Mesothelial cell of epicardium (in vitro differentiated cells): ENCODE measurements at places on chromosomes 13 and 19. TPM values are rescaled to one million over a fixed set of nuclear protein-coding genes. Genes with fewer than 3 reads are reported as not detected.

GRCh38 chr19:45578861-45579260 is 5.7 kb downstream of the OPA3 start:
- H3K4me3 ChIP-seq, result no peak overlapping the region
- no peak for DNase-seq
- peaks cover 23% of the 10 kb centered on the region for H3K4me1 ChIP-seq
- no peaks in the 10 kb centered on the region for H3K36me3 ChIP-seq
- H3K27me3 ChIP-seq, result no peaks in the 10 kb centered on the region

The COMMD6 gene
- total RNA-seq, result 134 to 143 TPM (median 141 TPM) in 3 replicates

The KIR2DL4 gene
- not detected in 3 replicates for total RNA-seq

- H3K4me3 ChIP-seq, result no peak overlapping the region
Observed at GRCh38 chr13:19050901-19051300, 130.7 kb downstream of the TUBA3C start.

GRCh38 chr13:72296246-72296645 is 429.2 kb upstream of the DACH1 start:
- DNase-seq, result no peak
- no peak overlapping the region for H3K27ac ChIP-seq
- H3K4me1 ChIP-seq, result peaks cover 9% of the 10 kb centered on the region

GRCh38 chr13:105602956-105603670 is 932.3 kb downstream of the EFNB2 start:
- peaks cover 24% of the 10 kb centered on the region for H3K4me1 ChIP-seq
- H3K27ac ChIP-seq, result peak overlapping the region; percentile 70
- no peak overlapping the region for H3K4me3 ChIP-seq

- no peak overlapping the region for H3K27ac ChIP-seq
- no peak for DNase-seq
- peaks cover 2% of the 10 kb centered on the region for H3K4me1 ChIP-seq
Observed at GRCh38 chr13:100753376-100753775, 78.8 kb upstream of the TMTC4 start.

DNA sequence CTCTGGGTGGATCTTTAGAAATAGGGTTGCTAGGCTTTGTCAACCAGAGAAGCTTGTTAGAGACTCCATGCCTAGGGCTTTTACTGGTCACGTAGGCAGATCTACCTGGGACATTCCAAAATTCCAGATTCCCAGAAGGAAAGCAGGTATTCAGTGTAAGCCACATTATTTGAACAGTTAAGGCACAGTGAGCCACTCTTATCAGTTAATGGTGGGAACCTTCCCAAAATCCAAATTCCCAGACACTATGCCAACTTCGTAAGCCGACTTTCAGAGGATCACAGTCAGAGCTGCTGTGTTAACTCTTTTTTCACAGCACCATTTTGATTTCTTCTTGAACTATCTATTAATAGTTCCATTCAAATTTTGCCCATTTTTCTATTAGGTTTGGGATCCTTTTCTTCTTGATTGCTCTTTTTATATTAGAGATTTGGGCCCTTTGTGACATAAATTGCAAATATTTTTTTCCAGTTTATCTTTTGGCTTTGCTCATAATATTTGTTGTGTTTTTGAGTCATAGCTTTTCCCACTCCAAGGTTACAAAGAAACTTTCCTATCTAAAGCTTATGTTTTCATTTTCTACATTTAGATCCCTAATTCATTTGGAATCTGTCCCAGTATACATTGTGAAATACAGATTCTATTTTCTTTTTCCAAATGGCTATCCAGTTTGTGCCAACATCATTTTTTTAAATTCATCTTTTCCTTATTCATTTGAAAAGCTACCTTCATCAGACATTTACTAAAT is 77.3 kb downstream of the DHRS12 start:
- no peaks in the 10 kb centered on the region for H3K4me1 ChIP-seq
- no peak for DNase-seq
- H3K4me3 ChIP-seq, result no peak overlapping the region
- H3K27ac ChIP-seq, result peak overlapping the region; percentile 14
- H3K27me3 ChIP-seq, result no peaks in the 10 kb centered on the region
- peaks cover 2% of the 10 kb centered on the region for H3K36me3 ChIP-seq

The DKKL1 gene
- 8.6 to 9.9 TPM (median 8.7 TPM) in 3 replicates for total RNA-seq

The OR7C1 gene
- not detected in 3 replicates for total RNA-seq

DNA sequence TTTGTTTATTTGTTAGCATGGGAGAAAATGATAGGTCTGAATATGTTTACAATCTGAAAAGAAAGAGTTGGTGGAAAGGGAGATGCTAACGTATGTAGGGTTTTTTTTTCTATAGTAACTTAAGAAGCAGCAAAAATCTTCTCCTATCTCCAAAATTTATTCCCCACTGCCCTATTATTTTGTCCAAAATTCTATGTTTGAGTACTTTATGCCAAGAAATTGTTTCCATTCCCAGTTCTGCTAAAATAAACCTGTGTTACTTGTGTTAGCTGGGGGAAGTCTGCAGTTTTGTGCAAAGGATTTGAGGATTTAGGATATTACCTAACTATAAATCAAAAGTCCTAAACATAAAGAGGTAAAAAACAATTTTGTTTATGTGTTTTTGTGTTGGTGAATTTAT is 2770.4 kb upstream of the PCDH20 start:
- H3K4me3 ChIP-seq, result no peak overlapping the region
- H3K36me3 ChIP-seq, result no peaks in the 10 kb centered on the region
- no peaks in the 10 kb centered on the region for H3K27me3 ChIP-seq
